ENCODE measurements at places on chromosomes 2 and 18. TPM values are rescaled to one million over a fixed set of nuclear protein-coding genes. Genes with fewer than 3 reads are reported as not detected.

LMAN1 gene
- 72.9 TPM for total RNA-seq

CD226 gene
- total RNA-seq: 1.6 TPM

KCNG2 gene
- total RNA-seq: not detected

DNA sequence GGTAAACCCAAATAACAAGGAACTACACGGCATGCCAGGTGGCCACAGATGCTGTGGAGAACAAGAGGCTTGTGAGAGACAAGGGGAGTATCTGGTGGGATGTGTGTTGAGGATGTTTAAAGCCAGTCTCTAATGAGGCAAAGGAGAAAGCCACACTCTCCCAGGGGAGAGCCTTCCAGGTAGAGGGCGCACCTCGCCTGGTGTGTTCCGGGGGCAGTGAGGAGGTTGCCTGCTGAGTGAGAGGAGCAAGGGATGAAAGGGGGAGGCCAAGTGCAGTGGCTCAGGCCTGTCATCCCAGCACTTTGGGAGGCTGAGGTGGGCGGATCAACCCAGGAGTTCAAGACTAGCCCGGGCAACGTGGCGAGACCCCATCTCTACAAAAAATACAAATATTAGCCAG lies 16.2 kb downstream of the SAG start:
- DNase-seq: no peak

GRCh38 chr18:29882620-29883019 lies 1159.9 kb downstream of the DSC3 start:
- DNase-seq: no peak

- no peak for DNase-seq
Measured at GRCh38 chr2:67394734-67395133, 2.4 kb upstream of the ETAA1 start.

GRCh38 chr2:29749041-29749440 lies 172.3 kb downstream of the ALK start:
- no peak for DNase-seq

- DNase-seq: no peak
Measured at GRCh38 chr2:136766073-136766404, 694 bp downstream of the THSD7B start.

DNA sequence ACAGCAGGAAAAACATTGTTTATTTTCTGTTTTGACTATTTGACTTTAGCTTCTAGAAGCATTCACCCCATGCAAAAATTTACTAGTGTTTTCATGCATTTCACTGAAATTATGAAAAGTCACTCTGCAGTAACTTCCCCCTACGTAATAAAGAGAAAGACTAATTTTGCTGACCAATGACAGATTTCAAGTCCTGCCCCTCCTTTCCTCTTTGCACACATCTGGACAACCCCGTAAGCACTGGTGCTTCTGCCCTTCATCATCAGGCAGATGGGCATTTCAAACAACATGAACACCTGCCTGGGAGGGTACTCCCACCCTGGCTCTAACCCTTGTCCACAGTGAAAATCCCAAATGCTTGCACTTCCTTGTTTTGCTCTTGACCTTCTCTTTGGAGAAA lies 815.0 kb upstream of the ID2 start:
- no peak for DNase-seq

Measured in heart left ventricle (tissue), 16 donors.